ENCODE measurements at places on chromosomes 4 and X.

DNA sequence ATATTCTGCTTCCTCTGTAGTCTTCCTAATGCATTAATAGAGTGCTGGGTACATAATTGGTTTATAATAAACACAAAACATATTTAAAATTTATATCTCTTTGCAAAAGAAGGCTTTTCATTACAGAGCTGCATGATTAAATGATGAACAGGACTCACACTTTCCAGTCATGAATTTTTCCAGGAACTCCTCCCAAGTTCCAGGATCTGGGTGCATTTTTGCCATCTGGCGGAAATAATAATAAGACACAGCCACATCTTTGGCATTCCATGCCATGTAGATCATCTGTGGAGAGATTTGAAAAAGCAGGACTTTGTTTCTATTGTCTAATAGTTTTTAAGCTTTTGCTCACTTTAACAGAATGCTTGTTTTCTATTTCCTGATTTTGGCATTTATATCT is 40.2 kb upstream of the SULT1B1 start:
- DNase-seq = no peak

DNA sequence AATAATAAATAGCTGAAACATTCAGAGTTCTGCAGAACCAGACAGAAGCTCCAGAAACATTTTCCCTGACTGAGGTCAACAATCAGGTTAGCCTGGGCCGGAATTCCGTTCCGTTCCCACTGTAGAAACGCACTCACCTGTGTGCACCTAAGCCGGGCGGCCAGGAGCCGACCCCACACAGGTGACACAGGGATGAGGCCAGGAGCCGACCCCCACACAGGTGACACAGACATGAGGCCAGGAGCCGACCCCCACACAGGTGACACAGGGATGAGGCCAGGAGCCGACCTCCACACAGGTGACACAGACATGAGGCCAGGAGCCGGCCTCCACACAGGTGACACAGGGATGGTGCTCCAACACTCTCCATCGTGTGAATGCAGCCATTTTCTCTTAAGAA is 21.9 kb downstream of the FAT1 start:
- no peak for DNase-seq

DNA sequence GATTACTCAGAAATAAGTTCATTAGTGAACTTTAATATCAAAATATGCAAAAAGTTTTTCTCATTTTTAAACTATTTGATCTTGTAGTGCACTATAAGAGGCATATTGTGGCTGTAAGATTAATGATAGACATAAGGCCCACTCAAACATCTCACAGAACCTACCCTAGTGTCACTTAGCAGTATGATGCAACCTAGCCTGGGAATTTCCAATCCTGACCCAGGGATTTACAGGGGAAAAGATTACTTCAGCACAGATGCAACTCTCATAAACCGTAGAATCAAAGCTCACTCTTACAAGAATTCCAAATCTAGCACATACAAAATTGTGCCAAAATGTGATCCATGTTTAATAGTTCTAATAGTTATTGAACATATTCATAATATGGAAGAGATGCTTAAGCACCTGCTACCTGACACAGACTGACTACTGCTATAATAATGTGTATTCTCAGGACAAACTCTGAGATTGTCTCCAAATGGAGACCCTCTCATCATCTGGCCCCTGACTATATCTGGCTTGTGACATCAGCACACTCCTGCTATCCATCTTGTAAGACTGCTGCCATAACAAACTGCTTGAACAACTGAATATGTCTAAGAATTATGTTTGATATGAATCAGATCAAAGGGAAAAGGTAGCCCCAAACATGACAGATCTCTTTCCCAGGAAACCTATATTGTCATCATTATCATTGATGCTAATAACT is 271.9 kb downstream of the PABPC4L start:
- no peak for DNase-seq

DNA sequence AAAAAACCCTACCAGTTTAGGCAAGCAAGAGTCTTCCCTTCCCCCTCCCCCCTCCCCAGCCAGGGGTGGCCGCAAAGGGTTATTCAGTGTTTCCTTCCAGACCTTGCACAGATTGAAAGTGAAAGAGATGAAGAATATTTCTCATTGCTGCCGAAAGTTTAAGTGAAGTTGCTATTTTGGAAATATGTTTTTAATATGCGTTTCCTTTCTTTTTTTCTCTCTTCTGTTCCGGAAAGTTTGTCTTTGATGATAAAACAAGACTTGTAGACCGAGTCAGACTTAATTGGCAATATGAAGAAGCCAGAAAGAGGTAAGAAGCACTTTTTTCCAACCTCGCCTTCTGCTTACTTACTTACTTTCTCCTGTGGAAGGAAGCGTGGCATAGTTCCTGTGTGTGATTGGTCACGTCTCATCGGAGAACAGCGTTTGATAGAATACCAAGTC is 58.5 kb upstream of the CLCN4 start:
- no peak for DNase-seq

- no peak for DNase-seq
Observed at GRCh38 chr4:189136462-189136861, 804.2 kb upstream of the FRG1 start.

- no peak for DNase-seq
Observed at GRCh38 chrX:9867226-9867625, 81.0 kb downstream of the SHROOM2 start.

DNA sequence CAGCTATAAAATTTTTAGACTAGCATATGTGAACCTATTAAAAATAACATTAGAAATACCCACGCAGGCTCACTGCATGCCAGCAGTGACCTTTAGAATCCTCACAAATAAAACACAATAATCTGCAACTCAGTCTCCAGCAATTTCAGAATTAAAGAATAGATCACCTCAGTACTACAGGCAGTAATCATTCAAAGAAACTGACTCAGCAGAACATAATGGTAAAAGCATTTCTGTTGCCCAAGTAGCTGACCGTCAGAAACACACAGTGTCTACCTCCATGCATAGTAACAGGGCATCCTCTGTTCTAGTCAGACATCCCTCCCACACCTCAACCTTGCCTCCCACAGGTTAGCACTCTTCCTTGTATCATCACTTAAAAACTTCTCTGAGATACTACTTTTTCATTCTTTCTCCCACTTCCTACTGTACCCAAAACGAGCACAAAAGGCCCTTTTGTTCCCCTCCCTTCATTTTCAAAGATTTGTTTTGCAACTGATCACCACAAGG is 65.7 kb upstream of the BEND2 start:
- no peak for DNase-seq

DNA sequence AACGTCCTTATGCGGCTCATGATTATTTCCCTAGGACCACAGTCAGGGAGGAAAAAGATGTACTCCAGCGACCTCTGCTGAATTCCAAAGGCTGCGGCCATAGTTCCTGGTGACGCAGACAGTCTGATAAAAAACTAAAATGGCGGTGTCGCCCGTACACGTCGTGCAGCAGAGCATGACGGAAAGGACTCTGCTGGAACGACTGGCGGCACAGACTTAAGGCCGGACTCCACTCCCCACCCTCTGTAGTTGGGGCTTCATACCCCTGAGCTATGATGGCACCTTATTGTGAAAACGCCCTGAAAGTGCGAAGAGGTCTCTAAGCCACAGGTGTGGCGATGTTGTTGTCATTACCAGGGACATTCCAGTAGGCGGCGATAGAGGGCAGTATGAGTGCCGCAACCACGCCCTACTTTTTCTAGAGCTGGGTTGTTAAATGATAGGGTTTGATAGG is 90.0 kb upstream of the EDA2R start:
- peak; percentile 1 for DNase-seq

DNA sequence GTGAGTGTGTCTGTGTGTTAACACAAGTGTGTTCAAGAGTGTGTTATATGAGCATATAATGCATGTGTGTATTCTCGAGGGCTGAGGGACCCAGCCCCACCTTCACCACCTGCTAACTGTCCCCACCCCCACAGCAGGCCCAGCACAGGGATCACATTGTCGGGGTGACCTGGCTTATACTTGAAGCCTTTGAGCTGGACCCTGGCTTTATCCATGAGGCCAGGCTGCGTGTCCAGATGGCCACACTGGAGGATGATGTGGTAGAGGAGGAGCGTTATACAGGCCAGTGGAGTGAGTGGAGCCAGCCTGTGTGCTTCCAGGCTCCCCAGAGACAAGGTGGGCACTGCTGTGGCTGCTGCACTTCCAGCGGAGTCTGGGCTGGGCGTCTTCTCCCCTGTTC is 7.6 kb downstream of the IL9R start:
- DNase-seq = no peak

DNA sequence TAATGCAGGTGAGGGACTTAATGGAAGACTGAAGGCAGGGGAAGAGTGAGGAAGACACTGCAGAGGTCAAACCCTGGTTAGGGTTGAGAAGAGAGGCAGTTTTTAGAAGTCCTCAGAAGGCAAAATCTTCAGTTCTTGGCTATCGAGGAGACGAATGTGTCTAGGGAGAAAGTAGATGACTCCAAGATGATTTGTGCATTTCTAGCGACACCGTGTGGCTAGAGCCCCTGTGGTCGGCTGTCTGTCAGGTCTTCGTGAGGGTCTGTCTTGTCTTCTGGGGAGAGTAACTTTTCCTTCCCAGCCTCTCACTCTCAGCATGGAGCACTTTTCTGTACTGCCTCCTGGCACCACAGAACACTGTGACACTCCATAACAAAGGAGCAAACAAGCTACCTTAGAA is 458.1 kb downstream of the STIM2 start:
- no peak for DNase-seq

DNA sequence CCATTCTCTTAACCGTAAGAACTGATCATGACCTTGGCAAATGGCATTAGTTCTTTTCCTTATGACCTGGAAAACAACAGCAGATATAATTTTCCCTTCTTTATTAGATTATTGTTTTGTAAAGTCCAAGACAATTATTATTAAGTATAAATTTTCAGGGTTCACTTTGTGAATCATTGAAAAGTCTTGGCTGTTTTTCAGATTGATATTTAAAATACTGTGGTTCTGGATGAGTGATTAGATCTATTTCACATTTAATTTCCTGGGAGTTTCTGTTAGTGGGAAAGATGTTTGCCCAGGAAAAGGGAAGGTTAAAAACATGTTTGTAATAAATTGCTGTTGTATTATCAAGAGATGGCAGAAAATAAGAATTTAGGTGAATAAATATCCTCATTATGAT is 194.9 kb downstream of the TLL1 start:
- no peak for DNase-seq

DNA sequence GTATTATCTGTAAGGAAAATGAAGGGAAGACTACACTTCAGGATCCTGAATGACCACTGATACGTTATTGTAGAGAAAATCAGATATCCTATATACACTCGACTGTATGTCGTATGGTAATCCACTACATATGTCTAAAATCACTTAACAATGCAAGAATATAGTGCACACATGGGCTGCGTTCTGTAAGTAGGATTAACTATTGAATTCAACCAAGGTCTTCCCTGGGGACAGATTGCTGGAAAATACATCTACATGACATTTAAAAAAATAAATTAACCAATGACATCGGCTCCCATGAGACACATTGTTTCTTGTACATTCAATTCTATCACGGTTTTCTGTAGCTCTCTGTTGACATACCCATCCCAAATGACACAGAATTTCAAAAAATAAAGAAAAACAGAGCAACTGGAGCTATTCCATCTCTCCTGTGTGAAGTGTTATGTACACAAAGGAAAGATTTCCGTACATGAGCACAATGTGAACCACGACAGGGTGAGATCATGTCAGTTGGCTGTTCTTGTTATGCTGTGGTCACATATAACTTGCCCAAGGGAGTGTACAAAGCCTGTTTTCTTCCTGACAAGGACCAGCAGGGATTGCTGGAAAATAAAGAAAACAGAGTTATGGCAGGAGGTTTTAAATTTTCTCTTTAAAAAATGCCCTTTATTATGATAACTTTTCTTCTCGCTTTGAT is 6.1 kb downstream of the ENOX2 start:
- DNase-seq = no peak

GRCh38 chr4:16443504-16444088 is 217.3 kb upstream of the TAPT1 start:
- DNase-seq = no peak

DNA sequence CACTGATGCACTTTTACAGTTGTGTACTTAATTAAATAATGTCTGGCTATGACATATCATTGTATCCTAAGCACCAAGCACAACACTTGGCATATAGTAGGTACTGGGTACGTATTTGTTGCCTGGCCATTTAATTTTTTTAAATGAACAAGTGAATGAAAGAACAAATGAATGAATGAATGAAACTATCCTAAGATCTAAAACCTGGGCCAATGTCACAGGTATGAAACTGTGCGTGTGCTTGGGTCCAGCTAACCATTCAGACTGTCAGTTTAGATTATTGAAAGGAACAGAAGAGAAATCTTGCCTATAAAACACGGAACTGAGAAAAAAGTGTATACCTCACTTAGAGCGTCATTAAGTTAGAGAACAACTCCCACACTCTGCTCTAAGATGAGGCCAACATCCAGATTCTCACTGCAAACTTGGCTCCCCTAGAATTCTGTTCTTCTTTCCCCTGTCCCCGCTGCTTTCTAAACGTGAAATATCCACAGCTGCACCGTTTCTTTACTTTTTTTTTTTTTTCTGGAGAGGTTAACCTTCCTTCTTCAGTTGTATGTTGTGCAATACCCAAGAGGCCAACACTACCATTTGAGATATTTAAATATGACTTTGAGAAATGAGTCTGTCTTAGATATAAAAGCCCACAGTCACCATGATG is 17.3 kb upstream of the SEL1L3 start:
- DNase-seq = no peak

DNA sequence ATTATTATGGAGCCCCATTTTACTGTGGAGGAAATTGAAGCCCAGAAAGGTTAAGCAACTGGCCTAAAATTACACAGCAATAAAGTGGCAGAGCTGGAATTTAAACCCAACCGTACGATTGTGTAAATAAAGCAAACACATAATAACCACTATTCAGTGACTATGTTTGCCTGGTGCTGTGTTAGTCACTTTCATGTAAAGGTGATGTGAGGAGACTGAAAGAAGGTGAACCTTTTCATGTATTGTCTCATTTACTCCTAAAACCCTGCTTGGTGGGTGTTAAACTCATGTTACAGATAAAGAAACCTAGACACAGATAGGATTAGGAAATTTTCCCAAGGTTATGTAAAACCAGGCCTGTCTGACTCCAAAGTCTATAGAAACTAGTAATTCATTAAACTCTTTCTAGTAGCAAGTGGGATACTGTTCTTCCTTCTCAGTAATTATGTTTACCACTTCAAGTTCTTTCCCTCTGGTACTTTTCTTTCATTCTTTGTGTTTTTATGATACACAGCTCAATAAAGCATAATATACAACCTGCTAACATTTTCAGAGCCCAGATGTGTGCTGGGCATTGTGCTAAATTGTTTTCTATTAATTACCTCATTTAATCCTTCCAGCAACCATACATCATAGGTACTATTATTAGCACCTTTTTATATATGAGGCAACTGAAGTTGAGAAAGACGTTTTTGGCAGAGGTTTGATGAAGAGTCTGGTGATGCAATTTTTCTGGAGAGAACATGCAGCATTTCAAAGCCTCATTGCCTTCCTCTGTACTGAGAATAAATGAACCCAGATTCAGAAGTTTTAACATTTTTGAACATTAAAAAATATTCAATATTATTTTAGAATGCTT is 202.7 kb downstream of the SPRY1 start:
- no peak for DNase-seq

- DNase-seq = no peak
Observed at GRCh38 chr4:110477836-110478235, 1.9 kb downstream of the ENPEP start.

- no peak for DNase-seq
Observed at GRCh38 chrX:139106069-139106468, 394.6 kb upstream of the FGF13 start.

Measured in activated naive CD8-positive, alpha-beta T cell treated with anti-CD3 and anti-CD28 coated beads, Interleukin-2, amount 50 U/mL, for 16 hours (primary cell).